ENCODE measurements at places on chromosomes 5 and 9.

DNA sequence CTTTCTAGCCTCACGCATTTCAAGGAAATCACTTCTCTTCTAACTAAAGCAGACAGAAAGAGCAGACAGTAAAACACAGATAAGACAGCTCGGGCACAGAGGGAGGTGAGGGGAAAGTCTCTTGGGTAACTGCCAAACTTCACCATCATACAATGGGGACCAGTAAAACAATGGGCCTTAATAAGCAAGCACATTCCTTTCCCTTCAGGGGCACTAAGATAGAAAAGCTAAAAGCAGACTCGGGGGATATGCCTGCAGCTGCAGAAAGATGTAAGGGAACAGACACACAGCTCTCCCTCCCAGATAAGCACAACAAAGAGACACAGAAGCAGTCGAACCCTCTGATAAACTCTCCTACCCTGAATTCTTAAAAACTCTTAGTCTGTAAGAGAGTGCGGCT lies 15.6 kb upstream of the CKS2 start:
- DNase-seq = no peak

DNA sequence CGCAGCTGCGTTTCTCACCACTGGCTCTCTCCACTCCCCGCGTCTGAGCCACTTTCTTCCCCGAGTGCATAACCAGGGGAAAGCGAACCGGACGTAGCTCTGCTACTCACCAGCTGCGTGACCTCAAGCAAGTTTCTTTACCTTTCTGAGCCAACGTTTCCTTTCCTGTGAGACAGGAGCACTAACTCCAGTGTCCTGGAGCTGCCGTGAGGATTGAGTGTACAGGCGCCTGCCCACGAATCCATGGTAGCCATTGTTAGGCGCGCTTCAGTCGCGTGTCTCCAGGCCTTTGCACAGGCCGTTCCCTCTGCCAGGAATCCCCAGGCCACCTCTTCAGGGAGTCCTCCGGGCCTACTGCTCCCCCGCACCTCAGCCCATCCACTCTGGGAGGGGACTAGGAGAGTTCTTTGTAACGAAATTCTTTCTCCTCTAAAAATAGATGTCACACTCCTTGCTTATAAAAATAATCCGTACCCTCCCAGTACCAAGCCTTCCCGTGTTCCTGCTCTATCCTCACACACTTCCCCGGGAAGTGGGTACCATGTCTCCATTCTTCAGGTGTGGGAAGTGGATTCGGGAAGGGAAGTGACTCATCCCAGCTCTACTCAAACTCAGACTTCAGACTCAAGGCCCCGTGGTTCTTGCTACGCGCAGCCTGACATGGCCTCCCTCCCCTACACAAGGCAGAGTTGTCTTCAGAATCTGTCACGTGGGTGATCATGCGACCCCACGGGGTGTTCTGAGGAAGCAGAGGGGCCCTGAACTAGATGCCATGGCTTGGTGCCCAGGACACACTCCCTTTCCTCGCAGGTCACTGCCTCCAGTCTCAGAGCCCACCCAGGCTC lies 16.1 kb upstream of the CRB2 start:
- DNase-seq = peak; percentile 46

- no peak for DNase-seq
Measured at GRCh38 chr5:118440496-118440895, 547.9 kb downstream of the DTWD2 start.

DNA sequence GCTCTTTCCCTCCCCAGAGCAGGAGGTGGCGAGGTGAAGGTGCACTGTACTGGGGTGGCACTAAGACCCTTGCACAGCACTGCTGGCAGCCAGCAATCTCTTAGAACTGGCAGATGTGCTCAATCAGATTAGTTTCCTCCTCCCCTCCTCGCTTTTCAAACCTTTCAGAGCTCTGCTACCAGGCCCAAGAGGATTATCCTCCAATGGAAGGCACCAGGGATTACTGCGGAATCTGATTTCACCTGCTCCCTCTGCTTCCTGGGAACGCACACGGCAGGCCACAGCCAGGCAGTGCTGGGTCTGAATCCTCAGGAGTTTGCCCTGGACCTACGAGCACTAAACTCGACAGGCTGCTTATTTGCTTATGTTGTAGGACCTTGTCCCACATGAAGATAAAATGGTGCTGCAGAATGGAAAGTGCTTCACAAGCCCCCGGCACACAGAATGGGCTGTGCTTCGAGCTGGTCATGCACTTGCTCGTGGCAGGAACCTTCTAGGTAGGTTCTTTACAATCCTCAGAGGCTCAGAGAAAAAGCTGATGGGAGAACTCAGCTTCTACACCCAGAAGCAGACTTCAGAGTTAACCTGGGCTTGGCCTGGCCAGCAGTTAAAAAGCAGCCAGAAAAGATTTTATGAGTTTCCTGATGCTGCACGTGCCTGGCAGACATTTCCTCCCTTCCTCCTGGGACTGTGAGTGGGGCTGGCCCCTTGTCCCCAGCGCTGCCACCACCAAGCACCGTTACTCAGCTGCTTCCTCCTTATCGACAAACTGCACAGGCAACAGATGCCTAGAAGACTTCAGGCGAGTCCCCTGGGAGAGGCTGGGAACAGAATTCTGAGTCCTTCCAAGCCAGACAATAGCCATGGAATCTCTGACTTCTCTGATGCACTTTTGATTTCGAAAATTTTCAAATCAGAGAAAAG lies 33.1 kb downstream of the FABP6 start:
- no peak for DNase-seq

DNA sequence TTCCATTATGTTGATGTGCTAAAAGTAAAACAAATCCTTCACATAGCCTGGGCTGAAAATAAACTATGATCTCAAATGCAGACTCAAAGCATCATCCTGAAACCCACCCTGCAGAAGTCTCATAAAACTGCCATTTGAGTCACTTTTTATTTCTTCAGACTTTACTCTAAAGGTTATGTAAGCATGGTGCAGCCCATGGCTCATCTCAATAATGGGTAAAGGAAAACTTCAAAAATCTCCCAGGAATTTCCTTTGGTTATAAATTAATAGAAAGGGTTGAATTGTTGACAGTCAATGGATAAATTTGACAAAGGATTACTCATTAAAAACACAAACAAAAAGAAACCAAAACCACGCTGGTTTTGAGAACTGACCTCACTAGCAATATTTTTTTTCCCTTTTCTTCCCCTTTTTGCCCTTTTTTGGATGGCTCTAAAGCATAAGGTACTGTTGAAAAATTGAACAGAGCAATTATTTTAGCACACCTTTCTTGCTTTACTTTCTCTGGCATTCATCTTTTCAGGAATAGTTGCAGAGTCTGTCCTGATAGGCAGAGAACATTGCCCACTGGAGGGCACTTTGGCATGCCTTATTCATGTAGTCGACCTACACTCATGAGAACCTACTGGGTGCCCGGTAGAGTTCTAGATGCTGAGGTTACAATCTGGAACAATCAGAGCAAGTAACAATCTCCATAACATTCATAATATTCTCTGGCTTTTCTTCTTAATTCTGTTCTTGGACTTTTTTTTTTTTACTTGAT lies 191.4 kb downstream of the TMEM167A start:
- no peak for DNase-seq

DNA sequence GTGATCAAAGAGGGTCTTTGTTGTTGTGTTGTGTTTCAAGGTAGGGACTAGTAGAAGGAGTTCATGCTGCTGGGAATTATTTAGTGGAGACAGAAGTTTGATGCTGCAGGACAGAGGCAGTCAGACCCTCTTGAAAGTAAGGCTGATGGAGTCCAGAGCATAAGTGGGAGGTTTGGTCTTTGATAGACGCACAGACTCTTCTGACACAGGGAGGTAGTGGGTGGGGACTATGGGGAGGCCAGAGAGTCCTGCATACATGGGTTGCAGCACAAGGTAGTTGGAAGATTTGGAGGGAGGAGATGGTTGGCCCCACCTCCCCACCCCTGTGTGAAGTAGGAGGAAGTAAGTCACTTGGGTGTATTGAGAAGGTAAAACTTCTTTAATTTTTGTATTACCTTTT lies 2.4 kb upstream of the CCDC112 start:
- no peak for DNase-seq

- DNase-seq = no peak
Measured at GRCh38 chr5:108953940-108954339, 206.2 kb downstream of the FER start.

GRCh38 chr9:108108280-108108851 lies 618.8 kb upstream of the KLF4 start:
- no peak for DNase-seq

GRCh38 chr9:89274838-89275237 lies 36.2 kb upstream of the CKS2 start:
- DNase-seq = no peak

GRCh38 chr9:133526721-133527321 lies 2.1 kb upstream of the MYMK start:
- no peak for DNase-seq

- no peak for DNase-seq
Measured at GRCh38 chr5:157025093-157025698, 33.7 kb downstream of the HAVCR1 start.

- no peak for DNase-seq
Measured at GRCh38 chr5:138489683-138490061, 24.4 kb downstream of the EGR1 start.

Measured in H4 (cell line).